Activated CD4-positive, CD25-positive, alpha-beta regulatory T cell treated with anti-CD3 and anti-CD28 coated beads, Interleukin-2, amount 50 U/mL, for 16 hours (primary cell): ENCODE measurements at places on chromosomes 4 and X.

DNA sequence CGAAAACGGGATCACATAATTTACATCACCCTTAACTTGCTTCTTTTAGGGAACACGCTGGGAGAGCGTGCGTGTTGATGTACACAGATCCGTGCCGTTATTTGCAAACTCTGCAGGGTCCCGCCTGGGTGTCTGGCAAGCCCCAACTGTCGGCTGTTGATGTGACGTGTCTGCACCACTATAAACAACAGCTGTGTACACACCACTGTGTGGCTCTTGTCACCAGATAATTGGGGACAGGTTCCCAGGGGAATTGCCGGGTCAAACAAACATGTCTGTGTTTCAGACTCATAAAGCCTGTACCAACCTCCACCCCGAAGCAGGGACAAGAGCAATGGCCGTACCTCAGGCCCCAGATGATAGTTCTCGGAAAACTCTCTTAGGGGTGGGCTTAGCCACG, 105.0 kb upstream of the AFAP1 start:
- DNase-seq, result no peak

GRCh38 chr4:53192496-53192895, 173.4 kb downstream of the SCFD2 start:
- no peak for DNase-seq

DNA sequence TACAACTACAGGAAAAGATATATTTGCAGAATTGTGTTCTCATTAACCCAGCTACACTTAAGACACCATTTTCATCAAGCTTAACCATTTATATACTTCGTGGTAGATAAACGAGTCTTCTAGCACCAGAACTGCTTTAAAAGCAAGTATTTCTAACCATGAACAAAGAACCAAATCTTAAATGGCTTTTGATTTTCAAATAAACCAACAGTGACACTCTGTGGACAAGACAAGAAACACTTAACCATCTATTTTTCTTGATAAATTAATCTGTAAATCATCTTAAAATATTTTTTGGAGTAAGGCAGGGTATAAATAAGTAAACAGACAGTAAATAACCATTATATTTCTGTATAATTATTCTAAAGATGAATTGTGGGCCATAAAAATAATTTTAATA, 10.2 kb downstream of the BEND2 start:
- DNase-seq, result no peak

- no peak for DNase-seq
Observed at GRCh38 chr4:68430337-68430736, 16.9 kb upstream of the TMPRSS11E start.

DNA sequence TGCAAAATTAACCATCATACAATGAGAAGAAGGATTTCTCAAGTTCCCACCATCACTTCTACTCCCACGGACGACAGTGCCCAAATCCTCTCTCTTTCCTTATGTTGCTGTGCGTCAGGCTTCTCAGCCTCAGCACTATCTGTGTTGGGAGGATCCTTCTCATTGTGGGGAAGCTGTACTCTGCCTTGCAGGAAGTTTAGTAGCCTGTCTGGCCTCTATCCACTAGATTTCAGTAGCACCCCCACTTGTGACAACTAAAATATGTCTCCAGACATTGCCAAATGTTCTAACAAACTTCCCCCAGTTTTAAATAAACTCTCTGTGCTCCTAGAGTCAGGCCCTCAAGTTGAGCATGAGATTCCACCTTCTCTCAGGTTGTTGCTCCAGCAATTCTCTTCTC, 545.9 kb upstream of the ZFP42 start:
- DNase-seq, result no peak

- no peak for DNase-seq
Observed at GRCh38 chr4:85102606-85103005, 136.1 kb upstream of the WDFY3 start.

DNA sequence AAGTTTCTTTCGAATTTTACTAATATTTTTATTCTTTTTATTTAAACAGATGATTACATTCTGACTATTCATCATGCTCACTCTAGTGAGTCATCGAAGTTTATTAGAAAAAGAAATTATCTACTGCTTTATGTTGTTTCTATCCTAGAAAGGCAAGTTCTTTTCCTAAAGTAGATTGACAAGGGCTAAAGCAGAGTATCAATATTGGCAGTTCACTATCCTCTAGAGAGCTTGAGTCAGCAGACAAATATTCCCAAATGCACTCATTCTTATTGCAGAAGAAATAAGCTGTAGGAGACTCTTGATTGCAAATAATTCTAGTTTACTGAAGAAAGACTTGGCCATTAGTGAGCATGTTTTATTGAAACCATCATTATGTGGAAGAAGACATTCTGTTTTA, 911.8 kb downstream of the CENPC start:
- DNase-seq, result no peak

DNA sequence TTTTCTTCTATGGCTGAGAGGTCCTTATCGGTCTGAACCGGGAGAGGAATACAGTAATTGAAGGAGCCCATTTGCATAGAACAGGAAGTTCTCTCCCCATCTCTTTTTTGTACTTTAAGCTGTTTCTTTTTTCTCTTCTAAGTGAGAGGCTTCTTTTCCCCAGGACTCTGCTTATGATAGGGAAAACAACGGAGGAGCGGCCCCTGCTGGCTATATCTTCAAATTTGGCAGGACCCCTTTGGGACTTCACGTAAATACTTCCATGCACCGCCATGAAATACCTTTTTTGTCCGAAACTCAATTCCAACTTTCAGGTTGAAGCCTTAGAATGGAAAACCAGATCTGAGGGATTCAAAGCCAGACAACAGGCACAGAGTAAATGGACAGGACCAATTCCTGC, 1153.0 kb upstream of the INTU start:
- no peak for DNase-seq

- DNase-seq, result no peak
Observed at GRCh38 chr4:127006446-127006877, 626.3 kb upstream of the INTU start.

DNA sequence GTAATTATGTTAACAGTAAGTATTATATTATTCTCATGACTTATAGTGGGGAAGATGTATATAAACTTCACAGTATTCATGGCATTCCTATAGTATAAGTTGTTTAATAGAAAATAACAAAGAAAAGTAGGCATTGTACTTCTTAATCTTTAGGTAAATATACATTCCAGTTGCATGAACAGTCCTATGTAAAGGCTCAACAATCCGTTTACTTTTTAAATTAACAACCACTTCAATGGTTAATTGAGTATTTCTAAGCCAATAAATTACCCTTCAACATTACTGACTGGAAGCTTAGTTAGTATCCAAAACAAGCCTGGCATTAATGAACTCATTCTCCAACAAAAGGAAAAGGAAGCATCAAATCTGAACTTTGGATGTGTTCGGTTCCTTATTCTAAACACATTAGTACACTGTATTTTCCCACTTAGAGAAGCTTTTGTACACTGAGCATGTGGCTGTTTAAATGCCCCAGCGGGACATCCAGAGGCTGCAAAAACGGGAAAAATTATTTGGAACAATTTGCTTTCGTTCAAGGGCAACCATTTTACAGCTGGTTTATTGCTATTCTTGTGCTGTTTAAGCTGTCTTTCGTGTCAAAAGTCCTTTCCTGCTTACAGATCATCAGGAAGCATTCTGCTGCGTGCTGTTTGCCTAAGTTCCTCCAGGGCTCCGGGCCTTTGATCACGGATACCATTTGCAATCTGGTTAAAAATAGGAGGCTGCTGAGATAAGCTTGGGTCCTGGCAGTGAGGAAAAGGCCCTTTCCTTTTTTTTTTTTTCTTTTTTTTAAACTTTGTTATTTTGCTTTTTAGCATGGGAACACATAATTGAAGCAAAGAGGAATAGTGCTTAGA, 460.3 kb downstream of the SPRY1 start:
- no peak for DNase-seq
